Pulmonary artery endothelial cell (primary cell): ENCODE measurements at places on chromosomes 5 and 9. TPM values are rescaled to one million over a fixed set of nuclear protein-coding genes. Genes with fewer than 3 reads are reported as not detected.

GRCh38 chr5:150765799-150766169 lies 7.0 kb upstream of the DCTN4 start:
- DNase-seq = no peak

- no peak for DNase-seq
These were observed 52.0 kb downstream of the ITGA2 start for GRCh38 chr5:53041071-53041692.

GRCh38 chr9:89505048-89505447 lies 7.1 kb upstream of the SEMA4D start:
- no peak for DNase-seq

DNA sequence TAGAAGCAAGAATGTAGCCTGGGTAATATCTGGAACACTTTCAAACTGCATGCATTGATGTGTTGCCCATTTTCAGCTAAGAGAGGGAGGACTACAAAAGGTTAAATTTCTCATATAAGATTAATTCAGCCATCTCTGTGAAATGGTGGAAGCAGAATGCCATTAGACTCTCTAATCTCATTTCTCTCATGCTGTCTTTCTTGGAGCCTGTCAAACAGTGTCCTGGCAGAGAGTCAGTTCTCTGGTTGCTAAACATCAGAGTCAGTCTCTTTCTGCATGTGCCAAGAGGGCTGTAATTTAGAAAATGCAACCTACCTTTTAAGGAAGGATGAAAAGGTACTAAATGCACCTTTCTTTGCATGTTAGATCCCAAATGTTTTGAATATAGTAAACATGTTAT lies 910 bp upstream of the GARNL3 start:
- DNase-seq = no peak

GRCh38 chr5:133754575-133755169 lies 142.3 kb upstream of the FSTL4 start:
- DNase-seq = no peak

GRCh38 chr5:180791611-180792213 lies 10.9 kb downstream of the MGAT1 start:
- DNase-seq = no peak

DNA sequence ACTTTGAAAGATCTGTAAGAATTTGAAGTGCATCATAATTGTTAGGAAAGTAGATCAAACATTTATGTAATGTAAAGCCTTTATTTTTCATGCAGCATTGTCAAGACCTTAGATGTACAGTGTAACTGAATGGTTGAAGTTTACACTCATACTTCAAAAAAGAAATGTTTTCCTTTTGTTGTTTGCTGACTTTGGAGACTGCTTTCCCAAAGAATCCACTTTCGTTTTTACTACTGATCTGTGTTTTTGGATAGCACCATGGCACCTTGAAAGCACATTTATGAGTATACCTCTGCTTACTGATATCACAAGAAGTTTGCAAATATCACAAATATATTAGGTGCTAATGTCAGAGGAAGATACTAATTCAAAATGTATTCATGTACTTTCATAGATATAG lies 50.0 kb downstream of the PIP5K1B start:
- no peak for DNase-seq

DNA sequence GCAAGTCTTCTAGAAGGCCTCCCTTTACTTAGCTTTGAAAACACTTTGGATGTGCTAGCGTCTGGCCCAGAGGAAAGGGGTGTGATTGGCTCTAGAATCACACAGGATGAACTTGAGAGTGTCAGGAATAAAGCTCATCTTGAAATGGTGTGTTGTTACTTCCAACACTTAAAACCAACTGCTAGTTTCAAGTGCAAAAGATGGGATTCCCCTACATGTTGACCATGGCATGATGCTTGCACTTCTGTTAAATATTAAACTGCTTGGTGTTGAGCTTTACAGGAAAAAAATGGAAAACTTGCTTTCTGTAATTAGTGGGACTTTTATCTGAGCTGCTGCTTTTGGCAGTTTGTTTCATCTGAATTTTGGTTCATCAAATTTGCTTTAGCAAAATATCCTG lies 261.1 kb downstream of the MED10 start:
- no peak for DNase-seq

DNA sequence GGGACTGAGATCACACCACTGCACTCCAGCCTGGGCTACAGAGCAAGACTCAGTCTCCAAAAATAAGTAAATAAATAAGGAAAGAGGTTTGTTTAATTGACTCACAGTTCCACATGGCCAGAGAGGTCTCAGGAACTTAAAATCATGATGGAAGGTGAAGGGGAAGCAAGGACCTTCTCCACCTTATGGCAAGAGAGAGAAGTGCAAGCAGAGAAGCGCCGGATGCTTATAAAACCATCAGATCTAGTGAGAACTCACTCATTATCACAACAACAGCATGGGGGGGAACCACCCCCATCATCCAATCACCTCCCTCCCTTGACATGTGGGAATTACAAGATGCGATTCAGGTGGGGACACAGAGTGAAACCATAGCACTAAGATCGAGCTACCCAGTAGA lies 22.8 kb upstream of the RGMB start:
- DNase-seq = no peak

ENG gene
- 46.5 and 49.5 TPM in 2 replicates for total RNA-seq

BTNL8 gene
- not detected in 2 replicates for total RNA-seq

POU5F2 gene
- total RNA-seq = 0.26 and 0.46 TPM in 2 replicates

LCN15 gene
- total RNA-seq = not detected in 2 replicates

PCDHGA7 gene
- 0.59 and 0.95 TPM in 2 replicates for total RNA-seq

ZNF658 gene
- total RNA-seq = 4.5 and 6.0 TPM in 2 replicates
